Omental fat pad (tissue), 4 donors: ENCODE measurements at places on chromosomes 3 and 15. TPM values are rescaled to one million over a fixed set of nuclear protein-coding genes. Genes with fewer than 3 reads are reported as not detected.

DNA sequence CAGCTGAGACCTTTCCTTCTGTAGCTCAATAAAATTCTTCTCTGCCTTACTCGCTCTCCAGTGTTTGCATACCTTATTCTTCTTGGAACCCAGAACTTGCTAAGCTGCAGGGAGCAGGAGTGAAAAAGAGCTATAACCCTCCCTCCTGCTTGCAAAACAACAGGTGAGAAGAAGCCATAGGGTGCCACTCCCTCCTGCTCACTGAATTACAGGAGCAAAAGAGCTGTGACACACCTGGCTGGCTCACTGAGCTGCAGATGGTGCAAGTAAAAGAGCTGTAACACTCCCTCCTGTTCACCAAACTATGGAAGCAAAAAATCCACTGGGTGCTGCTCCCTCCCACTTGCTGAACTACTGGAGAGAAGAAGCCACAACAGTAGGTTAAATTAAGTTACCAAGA lies 44.2 kb upstream of the C2CD4B start:
- DNase-seq: no peak

GRCh38 chr3:135393159-135393558 lies 572.4 kb upstream of the PPP2R3A start:
- DNase-seq: no peak

DNA sequence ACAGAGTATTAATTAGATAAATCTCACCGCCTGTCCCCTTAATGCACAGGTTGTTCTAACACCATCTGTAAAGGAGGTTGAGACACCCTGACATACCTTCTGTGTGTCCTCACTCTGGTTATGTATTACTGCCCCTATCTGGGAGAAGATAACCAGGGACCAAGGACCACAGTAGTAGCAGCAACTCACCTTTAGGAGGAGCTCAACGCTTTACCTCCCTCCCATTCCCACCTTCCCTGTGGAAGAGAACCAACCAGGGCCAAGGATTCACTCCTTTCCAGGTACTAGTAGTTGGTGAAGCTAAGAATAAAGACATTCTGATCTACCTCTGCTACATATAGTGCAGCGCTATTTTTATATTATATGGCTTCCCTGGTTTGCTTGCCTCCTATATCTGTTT lies 232.6 kb downstream of the MEX3B start:
- no peak for DNase-seq

Gene TBL1XR1
- total RNA-seq: 106 TPM

- DNase-seq: no peak
These were observed 14.9 kb upstream of the SENP7 start for GRCh38 chr3:101527906-101528305.
